ENCODE measurements at places on chromosomes 2 and 18. TPM values are rescaled to one million over a fixed set of nuclear protein-coding genes. Genes with fewer than 3 reads are reported as not detected.

Gene SCN7A
- total RNA-seq, result 3.5 TPM

Gene REG3G
- total RNA-seq, result not detected

Gene DCDC2C
- not detected for total RNA-seq

Gene ALLC
- not detected for total RNA-seq

Gene FOXD4L1
- total RNA-seq, result under 0.01 TPM

Gene ZC3H6
- total RNA-seq, result 6.8 TPM

Gene MSTN
- not detected for total RNA-seq

Gene PSMG2
- total RNA-seq, result 87.4 TPM

Gene GCG
- total RNA-seq, result not detected

Gene C2orf66
- not detected for total RNA-seq

Gene SCYGR4
- not detected for total RNA-seq

Gene FABP1
- total RNA-seq, result not detected

Gene LOXHD1
- not detected for total RNA-seq

Gene COL3A1
- total RNA-seq, result 1,834 TPM

Gene ANKAR
- total RNA-seq, result 2.1 TPM

Gene E2F6
- total RNA-seq, result 11.2 TPM

Gene CDH2
- 21.9 TPM for total RNA-seq

Gene SOX11
- total RNA-seq, result 21.8 TPM

Gene APCDD1
- 20.5 TPM for total RNA-seq
